Activated naive CD8-positive, alpha-beta T cell treated with anti-CD3 and anti-CD28 coated beads, Interleukin-2, amount 10 ng/mL, durations not matched to agents 7 days and 5 days (primary cell): ENCODE measurements at places on chromosomes 2 and 18. TPM values are rescaled to one million over a fixed set of nuclear protein-coding genes. Genes with fewer than 3 reads are reported as not detected.

DNA sequence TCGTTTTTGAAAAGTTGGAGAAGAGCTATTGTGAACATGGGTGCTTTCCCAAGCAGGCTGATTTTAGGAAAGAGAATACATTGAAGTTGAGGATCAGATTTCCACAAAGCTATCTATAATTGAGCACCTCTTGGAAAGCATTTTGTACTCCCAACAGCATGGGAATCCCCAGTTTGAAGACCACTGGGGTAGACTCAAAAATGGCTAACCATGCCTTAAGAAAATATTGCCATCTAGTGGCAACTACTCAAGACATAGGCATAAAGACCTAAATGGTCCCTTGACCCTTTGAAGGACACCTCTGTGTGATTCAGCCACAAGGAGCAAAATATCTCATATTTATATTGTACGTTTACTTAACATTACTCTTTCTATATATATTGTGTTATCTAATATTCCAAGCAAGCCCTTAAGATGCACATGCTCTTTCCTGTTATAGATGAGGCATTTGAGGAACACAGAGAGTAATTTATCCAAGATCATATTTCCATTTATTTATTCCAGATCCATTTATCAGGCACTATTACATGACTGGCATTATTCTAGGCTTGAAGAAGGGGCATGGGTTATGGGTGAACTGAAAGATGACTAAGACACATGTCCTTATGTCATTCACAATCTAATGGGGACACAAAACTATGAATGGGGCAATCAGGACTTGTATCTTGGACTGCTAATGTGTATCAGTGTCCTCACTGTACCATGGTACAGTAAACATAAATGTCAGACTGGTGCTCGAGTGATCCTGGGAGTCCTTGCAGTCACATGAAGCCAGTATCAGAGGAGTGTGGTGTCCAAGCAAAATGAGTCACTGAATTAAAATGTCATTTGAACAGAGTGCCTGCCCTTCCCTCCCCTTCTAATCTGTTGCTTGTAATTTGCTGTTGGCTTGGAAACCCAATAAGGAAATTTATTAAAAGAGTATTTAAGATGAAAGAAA is 121.0 kb upstream of the XPO1 start:
- no peaks in the 10 kb centered on the region for H3K36me3 ChIP-seq
- H3K4me1 ChIP-seq: peaks cover 4% of the 10 kb centered on the region
- H3K27me3 ChIP-seq: peaks cover 3% of the 10 kb centered on the region
- no peak overlapping the region for H3K4me3 ChIP-seq
- no peak for DNase-seq
- no peak overlapping the region for H3K27ac ChIP-seq

GRCh38 chr18:77495982-77496690 is 246.5 kb downstream of the GALR1 start:
- no peaks in the 10 kb centered on the region for H3K36me3 ChIP-seq
- H3K27ac ChIP-seq: no peak overlapping the region
- DNase-seq: no peak
- H3K4me3 ChIP-seq: no peak overlapping the region
- H3K4me1 ChIP-seq: peaks cover 2% of the 10 kb centered on the region

DNA sequence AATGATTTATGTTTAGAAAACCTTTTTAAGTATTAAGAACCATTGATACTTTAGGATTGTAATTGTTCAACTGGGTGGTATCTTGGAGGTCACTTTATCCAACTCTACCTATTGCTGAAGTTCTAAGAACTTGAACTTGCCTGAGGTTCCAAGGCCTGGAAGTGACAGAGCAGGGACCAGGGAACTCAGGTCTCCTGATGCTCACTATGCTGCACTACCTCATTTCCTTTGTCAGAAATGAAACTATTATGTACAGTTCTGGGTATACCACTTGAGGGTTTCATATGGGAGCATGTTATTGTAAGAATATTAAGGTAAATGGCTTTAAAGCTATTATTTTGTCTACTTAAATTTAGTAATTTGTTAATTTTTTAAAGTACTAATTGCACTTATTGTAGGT is 3.0 kb downstream of the MBD5 start:
- peak overlapping the region; percentile 82 for H3K4me3 ChIP-seq
- H3K27ac ChIP-seq: peak overlapping the region; percentile 89
- H3K27me3 ChIP-seq: no peaks in the 10 kb centered on the region
- no peak for DNase-seq

GRCh38 chr2:203327582-203327900 is 653 bp upstream of the ABI2 start:
- H3K4me1 ChIP-seq: peaks cover 19% of the 10 kb centered on the region
- H3K27ac ChIP-seq: peak overlapping the region; percentile 74
- H3K27me3 ChIP-seq: peaks cover 4% of the 10 kb centered on the region
- no peak for DNase-seq
- H3K4me3 ChIP-seq: peak overlapping the region; percentile 83

- H3K27me3 ChIP-seq: no peaks in the 10 kb centered on the region
- H3K27ac ChIP-seq: no peak overlapping the region
- no peaks in the 10 kb centered on the region for H3K36me3 ChIP-seq
- no peak overlapping the region for H3K4me3 ChIP-seq
- DNase-seq: no peak
Observed at GRCh38 chr2:225998653-225999052, 599.1 kb downstream of the NYAP2 start.

DNA sequence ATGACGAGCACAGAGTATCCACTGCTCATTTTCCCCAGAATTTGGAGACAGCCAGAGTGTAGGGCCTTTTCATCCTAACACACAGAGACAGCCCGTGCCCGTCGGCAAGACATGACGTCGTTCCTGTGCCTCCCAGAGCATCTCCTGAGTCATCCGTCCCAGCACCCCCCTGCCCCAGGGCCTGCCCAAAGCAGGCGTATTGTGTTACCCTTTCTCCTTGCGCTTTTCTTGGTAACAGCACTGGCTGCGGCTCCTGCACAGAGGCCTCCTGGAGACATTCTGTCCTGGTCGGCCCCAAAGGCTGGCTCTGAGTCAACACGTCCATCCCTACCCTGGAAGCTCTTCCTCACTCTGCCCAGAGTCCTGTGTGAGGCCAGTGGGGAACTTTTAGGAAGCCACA is 217.1 kb downstream of the KLHL29 start:
- DNase-seq: no peak
- H3K36me3 ChIP-seq: peaks cover 2% of the 10 kb centered on the region
- H3K4me1 ChIP-seq: no peaks in the 10 kb centered on the region
- no peak overlapping the region for H3K4me3 ChIP-seq
- H3K27me3 ChIP-seq: peaks cover 3% of the 10 kb centered on the region

DNA sequence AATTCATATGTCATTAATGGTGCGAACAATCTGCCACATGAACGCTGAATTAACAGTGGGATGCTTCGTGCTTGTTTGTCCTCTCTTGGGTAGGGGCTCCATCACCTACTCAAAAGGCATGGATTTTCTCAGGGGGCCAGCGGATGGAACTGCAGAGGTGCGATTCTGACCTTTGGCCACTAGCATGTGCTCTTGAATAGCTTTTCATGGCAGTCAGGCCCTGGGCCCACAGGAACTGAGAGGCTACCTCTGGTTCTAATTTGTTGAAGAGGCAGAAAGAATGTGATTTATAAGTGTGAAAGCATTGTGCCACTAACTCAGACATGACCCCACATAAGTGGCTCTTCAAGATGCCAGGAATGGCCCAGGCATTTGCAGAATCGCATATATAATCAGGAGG is 283.2 kb downstream of the INSIG2 start:
- H3K27me3 ChIP-seq: peaks cover 4% of the 10 kb centered on the region
- H3K36me3 ChIP-seq: no peaks in the 10 kb centered on the region
- H3K4me3 ChIP-seq: no peak overlapping the region
- no peak overlapping the region for H3K27ac ChIP-seq

DNA sequence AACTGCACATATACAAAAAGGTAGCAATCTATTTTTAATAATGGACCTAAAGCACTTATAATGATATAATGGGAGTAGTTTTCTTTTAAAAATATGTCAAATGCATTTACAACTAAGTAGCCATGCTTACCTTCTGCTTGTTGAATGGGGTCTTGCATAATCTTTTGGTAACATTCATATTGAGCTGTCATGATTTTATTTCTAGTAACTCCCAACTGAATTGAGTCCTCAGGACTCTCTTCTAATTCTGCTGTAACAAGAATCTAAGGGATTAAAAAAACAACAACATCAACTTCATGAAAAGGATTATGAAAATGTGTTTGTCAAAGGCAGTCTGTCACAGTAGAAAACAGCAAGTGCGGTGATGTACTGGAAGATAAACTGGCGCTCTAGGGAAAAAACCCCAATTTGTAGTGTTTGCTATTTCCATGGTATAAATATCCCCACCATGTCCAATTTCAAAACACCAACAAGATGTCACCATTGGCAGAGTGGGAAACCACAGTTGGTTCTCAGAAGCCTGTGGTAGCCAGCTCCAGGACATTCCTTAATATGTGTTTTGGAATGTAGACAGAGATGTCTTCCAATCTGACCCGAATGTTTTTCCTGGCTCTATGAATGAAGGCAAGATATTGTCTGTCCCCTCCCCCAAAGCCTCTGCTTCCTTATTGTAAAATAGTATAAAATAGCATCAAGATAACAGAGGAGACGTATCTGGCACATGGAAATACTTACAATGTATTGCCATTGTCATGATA is 64.8 kb downstream of the CALCRL start:
- H3K27me3 ChIP-seq: no peaks in the 10 kb centered on the region
- H3K36me3 ChIP-seq: no peaks in the 10 kb centered on the region
- DNase-seq: no peak
- H3K4me1 ChIP-seq: no peaks in the 10 kb centered on the region

GRCh38 chr2:109384308-109385271 is 229.2 kb downstream of the SEPTIN10 start:
- H3K4me3 ChIP-seq: no peak overlapping the region
- no peak overlapping the region for H3K27ac ChIP-seq
- no peaks in the 10 kb centered on the region for H3K27me3 ChIP-seq

DNA sequence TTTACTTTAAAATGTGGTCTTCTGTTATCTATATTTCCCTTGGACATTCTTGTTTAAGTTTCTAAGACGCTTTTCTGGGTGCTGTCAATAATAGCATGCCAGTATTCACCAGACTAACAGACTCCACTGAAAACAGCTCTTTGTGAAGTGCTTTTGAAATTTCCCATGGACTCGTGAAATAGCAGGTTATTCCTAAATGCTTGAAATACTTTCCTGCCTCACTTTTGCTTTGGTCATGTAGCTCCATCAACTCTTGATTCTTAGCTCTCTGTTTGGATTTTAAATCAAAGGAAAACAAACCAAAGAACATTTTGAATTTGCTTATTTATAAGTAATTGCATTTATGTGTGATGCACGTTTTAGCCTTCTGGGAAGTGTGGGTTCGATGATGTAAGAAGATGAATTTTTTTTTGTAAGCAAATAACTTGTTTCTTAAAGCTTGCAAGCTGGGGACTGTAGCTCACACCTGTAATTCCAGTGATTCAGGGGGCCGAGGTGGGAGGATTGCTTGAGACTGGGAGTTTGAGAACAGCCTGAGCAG is 147.8 kb downstream of the WDSUB1 start:
- H3K27ac ChIP-seq: no peak overlapping the region
- H3K36me3 ChIP-seq: no peaks in the 10 kb centered on the region

Gene ADD2
- 20.9 TPM for total RNA-seq

Gene NTSR2
- total RNA-seq: not detected

Gene SGO2
- 35.0 TPM for total RNA-seq

Gene CD8B2
- 8.6 TPM for total RNA-seq
